Left colon (tissue), 2 donors: ENCODE measurements at places on chromosomes 16 and 17. TPM values are rescaled to one million over a fixed set of nuclear protein-coding genes. Genes with fewer than 3 reads are reported as not detected.
A peak's percentile ranks its signal among the peaks of the same experiment; 100 is the strongest.

DNA sequence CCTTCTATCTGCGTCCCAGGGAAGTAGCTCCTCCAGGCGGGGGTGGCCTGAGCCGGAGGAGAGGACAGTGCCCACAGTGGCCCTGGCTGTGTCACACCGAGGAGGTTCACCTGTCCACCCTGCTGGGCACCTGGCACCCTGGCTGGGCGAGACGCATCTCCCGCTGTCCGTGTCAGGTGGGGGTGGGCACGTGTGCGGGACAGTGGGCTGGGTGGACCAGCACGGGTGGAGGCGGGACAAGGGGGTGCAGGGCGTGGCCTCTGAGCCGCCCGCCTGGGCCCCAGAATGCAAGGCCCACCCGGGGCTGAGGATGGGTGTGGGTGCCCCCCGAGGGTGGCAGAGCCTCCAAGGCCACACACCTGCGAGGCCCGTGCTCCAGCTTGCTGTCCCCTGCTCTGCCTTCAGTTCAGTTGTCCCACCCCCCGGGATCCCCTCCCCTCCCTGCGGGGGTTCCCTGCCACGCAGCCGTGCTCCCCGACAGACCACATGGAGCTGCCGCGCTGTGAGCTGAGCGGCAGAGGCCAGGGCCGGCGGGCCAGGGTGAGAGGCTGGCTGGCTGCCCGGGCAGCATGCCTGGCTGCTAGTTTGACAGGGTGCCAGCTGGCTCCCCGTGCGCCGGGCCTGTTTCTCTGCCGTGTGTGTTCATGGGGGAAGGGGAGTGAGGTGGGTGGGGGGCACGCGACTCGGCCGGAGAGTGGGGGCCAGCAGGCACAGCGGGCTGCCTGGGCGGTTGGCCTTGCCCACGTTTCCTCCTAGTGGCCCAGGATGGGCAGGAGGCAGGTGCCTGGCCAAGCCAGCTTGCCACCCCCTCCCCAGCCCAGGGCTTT lies 33.9 kb downstream of the BAHCC1 start:
- peak; percentile 59 for DNase-seq

GRCh38 chr16:57533431-57534336 lies 2.7 kb downstream of the CCDC102A start:
- no peak for DNase-seq

GRCh38 chr16:3961449-3961849 lies 80.9 kb upstream of the CREBBP start:
- no peak for DNase-seq

TNFRSF17 gene
- total RNA-seq: 5.0 TPM

SHBG gene
- not detected for total RNA-seq

DNAH3 gene
- total RNA-seq: 4.9 TPM
